ENCODE measurements at places on chromosomes 1 and 21.
A peak's percentile ranks its signal among the peaks of the same experiment; 100 is the strongest.

DNA sequence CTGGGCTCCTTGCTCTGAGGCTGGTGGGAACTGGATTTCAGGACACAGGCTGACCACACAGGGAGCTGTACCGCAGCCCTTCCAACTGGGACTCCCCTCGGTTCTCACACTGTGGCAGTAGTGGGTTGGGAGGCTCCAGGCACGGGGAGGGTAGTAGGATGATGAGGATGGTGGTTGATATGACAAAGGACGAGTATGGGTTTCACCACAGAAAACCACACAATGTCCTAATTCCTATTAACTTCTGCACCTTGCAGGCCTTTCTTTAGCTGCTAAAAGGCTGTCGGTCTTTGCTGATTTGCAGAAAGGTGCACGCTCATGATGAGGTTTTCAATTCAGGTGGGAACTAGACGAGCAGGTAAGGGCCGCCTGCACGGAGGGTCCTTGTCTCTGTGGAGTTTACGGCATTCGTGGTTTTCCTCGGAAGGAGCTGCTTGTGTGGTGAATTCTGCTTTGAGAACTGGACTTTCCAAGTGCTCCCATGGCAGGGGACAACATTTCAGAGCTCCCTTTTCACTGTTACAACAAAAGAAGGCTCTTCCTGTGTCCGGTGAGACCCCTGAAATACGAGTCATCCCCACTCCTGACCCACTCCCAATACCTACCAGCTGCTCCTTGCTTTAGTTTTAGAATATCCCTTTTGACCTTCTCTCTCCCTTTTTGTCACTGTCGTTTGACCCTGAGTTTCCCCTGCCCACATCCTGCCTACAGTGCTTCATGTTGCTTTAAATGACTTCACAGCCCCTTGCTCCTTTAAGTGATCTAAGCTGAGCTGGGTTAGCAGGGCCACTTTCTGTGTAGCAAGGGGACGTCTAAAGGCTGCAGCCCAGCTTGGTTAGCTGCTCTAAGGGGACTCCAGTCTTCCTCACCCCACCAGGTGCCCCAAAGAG lies 125.1 kb downstream of the MRPS6 start:
- DNase-seq: peak; percentile 44

DNA sequence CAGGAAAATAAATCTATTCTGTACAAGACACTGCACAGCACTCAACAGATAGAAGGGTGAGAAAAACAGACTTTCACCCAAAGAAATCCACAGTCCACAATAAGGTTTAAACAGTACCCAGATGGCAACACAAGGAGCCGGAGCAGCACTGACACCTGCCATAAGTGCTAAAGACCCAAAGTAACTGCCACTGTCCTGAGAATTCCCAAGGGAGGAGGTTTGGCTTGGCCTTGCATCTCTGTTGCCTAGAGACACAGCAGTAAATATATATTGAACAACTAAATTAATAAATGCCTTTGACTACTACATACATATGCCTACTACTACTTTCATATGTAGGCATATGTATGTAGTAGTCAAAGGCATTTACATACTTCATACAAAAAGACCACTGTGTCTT lies 68.0 kb downstream of the VAV3 start:
- DNase-seq: no peak

DNA sequence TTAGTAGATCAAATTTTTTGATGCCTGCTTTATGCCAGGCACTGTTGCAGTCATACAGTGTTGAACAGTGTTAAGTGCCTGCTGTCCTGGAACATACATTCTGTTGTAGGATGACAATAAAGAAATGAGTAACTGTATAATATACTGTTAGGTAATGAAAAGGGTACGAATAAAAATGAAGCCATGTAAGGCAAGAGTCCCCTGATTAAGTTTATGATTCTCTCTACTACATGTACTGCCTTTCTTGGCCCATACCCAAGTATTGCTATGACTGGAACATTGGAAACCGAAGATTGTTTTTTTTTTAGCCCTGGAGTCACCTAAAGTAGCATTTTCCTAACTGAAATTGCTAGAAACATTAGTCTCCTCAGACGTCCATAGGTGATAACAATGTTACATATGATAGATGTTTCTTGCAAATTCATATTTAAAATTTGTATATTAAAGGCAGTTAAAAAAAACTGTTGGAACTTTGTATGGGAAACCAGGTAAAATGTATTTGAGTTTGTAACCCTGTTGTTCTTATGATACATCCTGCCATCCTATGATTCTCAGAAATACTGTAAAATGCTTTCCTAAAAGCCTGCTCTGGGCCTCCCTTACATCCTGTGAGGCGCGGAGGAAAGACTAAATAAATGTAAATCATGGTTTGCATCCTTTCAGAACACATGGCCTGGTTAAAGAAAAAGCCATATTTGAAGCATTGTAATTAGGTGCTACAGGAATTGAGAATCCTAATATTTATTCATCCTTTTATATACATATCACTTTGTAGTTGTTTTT lies 5.8 kb downstream of the ATP5PB start:
- peak; percentile 66 for DNase-seq

- DNase-seq: no peak
Observed at GRCh38 chr1:5779608-5780323, 212.5 kb downstream of the NPHP4 start.

DNA sequence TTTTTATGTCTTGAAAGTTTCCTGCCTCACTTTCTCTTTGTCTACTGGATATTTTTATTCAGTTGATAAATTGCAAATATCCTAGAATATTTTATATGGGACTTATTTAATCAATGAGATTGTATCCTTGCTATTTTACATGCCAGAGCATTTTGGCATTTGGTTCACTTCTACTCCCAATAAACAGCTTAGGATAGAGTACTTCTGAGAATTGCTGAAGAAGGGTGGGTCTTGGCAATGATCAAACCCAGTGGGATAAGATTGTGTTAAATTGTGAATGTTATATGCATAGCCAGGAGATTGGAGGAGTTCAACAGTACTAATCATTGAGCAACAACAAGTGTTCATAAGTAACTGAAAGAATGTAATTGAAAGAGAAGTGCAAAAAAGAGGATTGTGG lies 60.1 kb downstream of the SDCCAG8 start:
- DNase-seq: no peak

Data from activated CD4-positive, alpha-beta T cell treated with anti-CD3 and anti-CD28 coated beads, Interleukin-10, Interleukin-2, amounts not matched to agents 100 ng/mL and 50 ng/mL, durations not matched to agents 16 hours and 8 hours (primary cell).